ENCODE measurements at places on chromosomes 1 and 21.

GRCh38 chr1:199295107-199295506 is 656.3 kb downstream of the PTPRC start:
- DNase-seq = no peak

DNA sequence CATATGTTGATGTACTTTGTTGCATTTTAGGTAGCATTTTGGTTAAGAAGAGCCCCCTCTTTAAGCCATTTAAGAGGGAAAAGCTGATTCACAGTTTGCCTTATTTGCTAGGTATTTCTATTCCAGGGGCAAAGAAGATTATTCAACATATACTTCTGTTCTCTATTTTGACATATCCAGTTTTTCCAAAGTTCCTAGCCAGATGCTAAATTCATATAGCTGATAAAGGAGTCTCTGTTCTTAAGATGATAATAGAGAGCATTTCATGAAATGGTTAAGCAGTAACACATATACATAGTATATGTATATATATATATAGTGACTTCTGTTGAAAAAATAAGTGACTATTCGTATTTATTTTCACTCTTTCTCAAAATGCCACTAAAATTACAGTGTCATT is 15.5 kb upstream of the CD55 start:
- no peak for DNase-seq

DNA sequence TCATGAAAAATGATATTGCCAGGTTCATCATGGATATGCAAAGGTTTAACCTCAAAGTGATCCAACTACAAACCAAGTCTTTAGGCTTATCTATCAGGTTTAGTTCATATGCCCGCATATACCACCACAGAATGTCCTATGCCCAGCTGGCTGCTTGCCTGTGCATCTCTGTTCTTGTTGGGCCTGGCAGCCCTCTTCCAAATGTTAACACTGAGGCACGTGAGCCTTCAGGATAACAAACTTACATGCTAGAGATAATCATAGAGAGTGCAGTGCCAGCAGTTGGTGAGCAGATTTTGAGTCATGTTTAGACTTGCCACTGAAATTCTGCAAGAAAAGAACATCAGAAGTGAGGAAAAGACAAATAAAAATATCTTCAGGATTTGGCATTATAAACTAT is 607.9 kb upstream of the TMPRSS15 start:
- no peak for DNase-seq

GRCh38 chr1:153773096-153773921 is 1.9 kb upstream of the SLC27A3 start:
- DNase-seq = no peak

- DNase-seq = no peak
These were observed 59.7 kb downstream of the RGL1 start for GRCh38 chr1:183864611-183865010.

DNA sequence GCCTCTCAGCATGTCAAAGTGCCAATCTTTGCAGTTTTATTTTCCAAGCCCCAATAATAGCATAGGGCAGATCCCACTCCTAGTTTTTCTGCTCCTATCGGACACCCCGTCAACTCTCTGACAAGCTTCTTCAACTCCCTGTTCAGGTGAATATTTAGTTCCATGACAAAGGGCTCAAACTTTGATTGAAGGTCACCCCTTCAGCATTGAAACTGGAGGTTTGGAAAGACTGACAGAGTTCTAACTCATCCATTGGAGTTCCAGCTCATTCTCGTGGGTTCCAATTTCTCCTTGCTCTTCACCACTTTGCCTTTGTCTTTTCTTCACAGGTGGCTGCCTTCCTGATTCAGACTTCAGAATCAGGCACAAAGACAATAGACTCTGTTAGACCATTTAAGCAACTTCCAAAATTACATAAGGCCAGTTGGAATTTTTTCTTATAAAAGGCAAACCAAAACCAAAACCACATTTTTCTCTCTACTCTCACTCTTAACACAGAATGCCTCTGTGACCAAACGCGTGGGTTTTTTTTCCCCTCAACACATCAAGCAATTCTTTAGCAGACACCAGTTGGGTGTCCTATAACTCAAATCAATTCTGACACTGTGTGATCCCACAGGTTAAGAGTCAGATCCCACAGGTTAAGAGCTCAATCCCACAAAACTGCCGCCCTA is 169.3 kb upstream of the USP25 start:
- DNase-seq = no peak

DNA sequence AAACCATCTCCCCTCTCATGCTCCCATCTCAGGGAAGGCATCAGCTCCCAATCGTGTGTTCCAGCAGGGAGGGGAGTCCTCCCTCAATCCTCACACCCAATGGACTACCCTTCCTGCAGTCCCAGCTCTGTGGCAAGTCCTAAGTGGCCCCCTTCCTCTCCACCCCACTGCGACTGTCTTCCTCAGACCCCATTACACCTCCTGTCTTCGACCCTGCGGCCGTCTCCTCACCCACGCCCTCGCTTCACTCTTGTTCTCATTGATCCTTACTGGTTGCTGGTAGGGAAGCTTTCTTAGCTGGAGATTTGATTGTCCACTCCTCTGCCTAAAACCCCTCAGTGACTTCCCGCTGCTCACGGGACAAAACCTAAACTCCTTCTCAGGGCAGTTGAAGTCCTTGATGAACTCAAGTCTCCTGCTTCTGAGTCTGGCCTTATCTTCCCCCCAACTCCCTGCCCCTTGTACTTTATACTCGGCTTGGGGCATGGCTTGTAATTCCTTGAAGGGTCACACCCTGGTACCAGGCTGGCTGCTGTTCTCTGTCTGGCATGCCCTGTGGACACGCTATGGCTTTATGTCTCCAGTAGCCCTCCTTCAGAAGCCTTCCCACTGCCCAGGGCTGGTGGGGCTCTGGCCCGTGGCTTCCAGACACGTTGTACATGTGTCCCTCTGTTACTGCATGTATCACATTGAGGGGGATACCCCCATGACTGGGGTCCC is 2.3 kb upstream of the EPS8L3 start:
- no peak for DNase-seq

DNA sequence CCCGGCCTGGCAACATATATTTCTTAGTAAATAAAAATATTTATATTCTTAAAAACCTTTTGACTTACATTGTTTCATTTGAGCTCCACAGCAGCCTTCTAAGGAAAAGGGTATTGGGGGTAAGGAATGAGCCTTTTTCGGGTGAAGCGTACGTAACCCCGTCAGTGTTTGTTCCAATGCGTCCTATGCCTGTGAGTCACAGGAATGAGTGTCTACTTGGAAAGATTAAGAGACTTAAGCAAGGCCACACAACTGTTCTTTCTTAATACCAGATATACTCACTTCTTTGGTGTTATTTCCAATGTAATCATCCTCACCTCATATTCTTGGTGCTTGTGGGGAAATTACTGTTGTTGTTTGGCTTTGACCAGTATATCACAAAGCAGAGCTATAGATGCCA is 22.7 kb downstream of the WDTC1 start:
- no peak for DNase-seq

- no peak for DNase-seq
These were observed 27.4 kb downstream of the CDCA8 start for GRCh38 chr1:37719572-37720195.

DNA sequence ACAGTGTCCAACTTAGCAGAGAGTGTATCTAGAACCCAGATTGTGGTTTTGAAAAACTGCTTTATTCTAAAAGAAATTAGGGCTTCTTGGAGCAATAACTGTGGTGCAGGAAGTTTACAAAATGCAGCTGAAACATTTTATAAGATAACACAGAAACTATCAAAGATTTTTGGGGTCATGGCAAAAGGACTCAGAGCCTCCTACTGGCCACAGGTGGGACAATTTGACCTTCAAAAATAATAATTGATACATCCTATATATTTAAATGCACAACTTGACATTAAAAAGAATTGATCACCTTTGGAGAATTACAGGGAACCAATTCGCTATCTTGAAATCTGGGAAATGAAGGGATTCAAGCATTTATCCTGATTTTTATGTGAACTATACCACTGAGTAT is 235.2 kb downstream of the RPS6KC1 start:
- DNase-seq = no peak

Measured in D341Med (cell line).